ENCODE measurements at places on chromosomes 5 and 9.

DNA sequence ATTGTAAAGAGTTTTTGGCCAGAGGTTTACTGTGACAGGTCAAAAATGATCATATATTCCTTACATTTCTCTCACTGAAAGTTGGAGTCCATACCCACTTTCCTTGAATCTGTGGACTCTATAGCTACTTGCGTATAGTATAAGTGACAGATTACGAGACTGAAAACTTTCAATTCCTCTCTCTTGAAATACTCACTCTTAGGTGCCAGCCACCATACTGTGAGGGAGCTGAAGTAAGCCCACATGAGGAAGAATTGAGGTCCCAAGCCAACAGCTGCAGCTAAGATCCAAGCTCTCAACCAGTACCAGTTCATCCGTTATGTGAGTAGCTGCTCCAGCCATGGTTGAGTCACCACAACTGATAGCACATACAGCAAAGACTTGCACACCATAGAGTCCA lies 128.1 kb upstream of the FAM174A start:
- no peak for DNase-seq

- DNase-seq = no peak
Measured at GRCh38 chr9:125507226-125507625, 199.8 kb downstream of the MAPKAP1 start.

DNA sequence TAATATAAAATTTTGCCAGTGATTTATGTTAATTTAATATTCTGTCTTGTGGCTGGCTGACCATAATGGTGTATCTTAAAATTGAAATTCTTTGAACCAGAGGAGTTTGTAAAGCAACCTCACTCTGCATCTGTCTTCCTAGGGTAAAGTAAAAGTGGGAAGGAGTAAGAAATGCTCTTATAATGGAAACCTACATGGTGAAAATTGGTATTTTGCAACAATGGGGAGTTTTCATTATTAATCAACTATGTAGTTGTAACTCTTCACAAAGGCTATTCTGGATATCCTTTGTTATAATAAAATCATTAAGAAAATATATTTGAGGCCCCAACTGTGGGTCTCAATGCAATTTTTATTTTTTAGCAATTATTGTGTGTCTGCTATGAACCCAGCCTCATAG lies 44.2 kb downstream of the SNX30 start:
- no peak for DNase-seq

DNA sequence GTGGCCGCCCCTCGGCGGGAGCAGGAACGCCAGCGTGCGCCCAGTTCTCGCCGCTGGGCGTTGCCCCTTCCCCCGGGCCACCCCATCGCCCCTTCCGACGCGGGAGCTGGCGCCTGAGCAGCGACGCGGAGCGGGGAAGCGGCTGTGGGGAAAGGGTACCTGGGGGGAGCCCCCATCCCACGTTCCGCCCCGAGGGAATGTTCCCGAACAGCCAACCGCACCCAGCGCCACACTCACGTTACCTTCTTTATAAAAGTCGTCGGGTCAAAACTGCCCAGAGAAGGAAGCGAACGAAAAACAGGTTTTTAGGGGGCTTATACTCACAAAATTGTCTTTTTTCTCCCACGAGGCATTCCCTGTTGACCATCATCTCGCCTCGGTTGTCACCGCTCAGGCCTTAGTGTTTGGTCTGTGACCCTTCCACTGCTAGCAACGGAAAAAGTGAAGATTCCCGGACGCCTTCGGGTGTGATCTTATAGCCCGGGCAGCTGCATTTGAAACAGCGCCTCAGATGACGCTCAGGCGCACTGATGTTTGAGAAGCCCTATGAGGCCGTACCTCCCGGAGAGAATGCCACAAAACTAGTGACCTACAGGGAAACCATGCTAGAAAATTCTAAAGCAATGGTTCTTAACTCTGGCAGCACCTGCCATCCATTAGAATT lies 475 bp upstream of the GOLM1 start:
- no peak for DNase-seq

DNA sequence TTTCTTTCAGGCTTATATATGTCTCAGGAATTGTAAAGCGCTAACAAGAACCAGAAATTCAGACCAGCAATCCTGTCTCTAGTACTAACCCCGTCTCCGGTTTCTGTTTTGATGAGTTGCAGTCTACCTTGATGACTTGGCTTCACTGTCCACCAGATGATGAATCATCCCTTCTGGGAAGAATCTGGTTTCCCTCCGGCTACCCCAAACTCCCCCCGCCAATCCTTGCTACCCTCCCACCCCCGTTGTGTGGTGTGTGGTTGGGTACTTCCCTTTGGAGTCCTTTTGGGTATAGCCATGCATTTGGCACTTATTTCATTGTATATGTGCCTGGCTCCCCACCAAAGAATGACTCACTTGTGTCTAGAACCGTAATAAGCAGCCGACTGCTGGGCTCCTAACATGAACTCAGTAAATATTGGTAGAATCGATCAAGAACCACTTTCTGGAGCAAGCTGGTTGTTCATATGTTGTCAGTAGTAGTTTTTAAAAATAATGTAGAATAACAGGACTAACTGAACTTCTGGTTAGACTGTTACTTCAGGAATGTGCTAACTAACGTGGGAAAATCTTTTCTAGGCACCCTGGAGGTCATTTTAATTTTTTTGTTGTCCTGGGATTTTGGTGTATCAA lies 8.3 kb upstream of the TGFBI start:
- DNase-seq = no peak

- DNase-seq = no peak
Measured at GRCh38 chr9:2934241-2934650, 90.4 kb upstream of the PUM3 start.

- DNase-seq = no peak
Measured at GRCh38 chr9:76267284-76267652, 127.0 kb downstream of the RFK start.

- DNase-seq = no peak
Measured at GRCh38 chr9:119164716-119165115, 204.5 kb downstream of the BRINP1 start.

GRCh38 chr5:81774374-81774773 lies 23.5 kb upstream of the SSBP2 start:
- no peak for DNase-seq

DNA sequence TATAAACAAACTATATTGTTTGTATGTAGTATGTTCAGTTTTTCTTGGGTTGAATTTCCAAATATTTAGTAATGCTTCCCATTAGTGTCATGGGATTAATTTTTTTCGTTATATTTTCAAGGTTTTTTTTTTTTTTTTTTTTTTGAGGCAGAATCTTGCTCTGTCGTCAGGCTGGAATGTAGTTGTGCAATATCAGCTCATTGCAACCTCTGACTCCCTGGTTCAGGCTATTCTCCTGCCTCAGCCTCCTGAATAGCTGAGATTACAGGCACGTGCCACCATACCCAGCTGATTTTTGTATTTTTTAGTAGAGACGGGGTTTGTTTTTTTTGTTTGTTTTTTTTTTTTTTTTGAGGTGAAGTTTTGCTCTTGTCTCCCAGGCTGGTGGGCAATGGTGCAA lies 10.6 kb downstream of the DDX46 start:
- DNase-seq = no peak

- no peak for DNase-seq
Measured at GRCh38 chr5:122470365-122470764, 158.3 kb downstream of the SNCAIP start.

- DNase-seq = no peak
Measured at GRCh38 chr5:170137694-170138214, 32.1 kb downstream of the FOXI1 start.

GRCh38 chr5:145922059-145922458 lies 14.3 kb upstream of the SH3RF2 start:
- no peak for DNase-seq

GRCh38 chr5:14879937-14880589 lies 8.5 kb upstream of the ANKH start:
- DNase-seq = no peak

- DNase-seq = no peak
Measured at GRCh38 chr5:68015381-68016302, 199.9 kb upstream of the PIK3R1 start.

DNA sequence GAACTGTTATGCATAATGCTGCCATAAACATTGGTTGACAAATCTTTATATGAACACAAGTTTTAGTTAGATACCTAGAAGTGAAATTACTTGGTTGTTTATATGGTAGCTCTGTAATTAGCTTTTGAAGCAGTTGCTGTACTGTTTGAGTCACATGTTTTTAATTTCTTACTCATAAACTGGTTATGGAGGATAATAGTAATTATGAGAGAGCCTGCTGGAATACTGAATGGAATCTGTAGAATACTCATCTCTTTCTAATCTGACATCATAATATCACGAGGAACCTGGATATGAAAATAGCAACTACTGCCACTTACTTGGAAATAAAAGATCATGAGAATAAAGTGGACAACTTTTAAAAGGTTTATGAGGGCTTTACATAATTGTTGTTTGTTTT lies 509.2 kb downstream of the CETN3 start:
- DNase-seq = no peak

DNA sequence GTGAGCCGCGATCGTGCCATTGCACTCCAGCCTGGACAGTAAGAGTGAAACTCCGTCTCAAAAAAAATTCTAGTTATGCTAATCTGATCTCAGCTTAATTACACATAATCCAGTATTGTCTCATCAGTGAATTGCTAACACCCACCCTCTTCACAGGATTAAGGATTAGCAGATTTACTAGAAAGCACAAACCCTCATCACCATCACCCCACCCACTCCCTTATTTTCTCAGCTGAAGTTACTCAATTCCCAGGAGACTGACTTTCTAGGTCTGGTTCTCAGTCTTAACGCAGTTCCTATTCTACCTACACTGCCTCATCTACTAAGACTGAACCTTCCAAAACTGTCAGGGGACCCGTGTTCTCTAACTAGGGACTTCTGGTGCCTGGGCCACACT lies 9.0 kb downstream of the TOR1B start:
- DNase-seq = no peak

- DNase-seq = no peak
Measured at GRCh38 chr9:101512116-101512515, 21.5 kb upstream of the RNF20 start.

- DNase-seq = no peak
Measured at GRCh38 chr5:113965225-113965624, 396.6 kb upstream of the KCNN2 start.

GRCh38 chr5:55865831-55866230 lies 14.7 kb downstream of the IL31RA start:
- no peak for DNase-seq

DNA sequence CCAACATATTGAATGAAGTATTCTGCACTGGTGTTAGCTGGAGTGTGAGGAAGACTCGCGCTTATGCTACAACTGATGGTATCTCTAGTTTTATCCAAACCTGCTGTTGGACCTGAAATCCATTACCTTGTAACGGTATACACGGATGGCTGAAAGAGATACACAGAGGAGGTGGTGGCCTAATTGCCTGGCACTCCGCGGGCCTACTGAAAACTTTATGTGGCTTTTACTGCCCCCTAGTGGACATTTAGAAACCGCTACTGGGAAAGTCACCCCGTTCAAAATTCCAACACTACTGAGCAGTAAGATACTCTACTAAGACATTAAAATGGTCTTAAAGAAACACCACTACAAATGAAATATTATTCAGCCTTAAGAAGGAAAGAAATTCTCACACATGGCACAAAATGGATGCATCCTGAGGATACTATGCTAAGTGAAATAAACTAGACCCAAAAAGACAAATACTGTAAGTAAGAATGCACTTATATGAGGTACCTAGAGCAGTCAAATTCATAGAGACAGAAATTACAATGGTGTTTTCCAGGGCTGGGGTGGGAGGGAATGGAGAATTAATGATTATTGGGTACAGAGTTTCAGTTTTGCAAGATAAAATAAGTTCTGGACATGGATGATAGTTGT lies 100.4 kb downstream of the TTLL11 start:
- DNase-seq = peak; percentile 78

DNA sequence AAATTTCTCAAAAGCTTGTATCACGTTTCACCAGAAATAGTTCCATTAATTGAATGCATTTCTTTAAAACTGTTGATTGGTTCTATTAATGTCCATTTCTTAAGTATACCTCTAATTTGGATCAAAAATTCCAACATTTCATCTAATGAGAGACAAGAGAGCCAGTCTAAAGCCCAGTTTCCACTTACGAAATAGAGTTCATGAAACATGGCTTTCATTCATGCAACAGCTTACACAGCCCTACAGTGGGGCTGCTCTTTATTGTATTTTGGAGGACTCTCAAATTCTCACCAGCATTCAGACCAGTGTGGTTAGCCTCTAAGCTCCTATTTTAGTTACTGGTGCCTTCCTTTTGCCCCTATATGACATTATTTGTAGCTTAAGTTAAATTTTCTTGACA lies 566.9 kb upstream of the RGMB start:
- no peak for DNase-seq

DNA sequence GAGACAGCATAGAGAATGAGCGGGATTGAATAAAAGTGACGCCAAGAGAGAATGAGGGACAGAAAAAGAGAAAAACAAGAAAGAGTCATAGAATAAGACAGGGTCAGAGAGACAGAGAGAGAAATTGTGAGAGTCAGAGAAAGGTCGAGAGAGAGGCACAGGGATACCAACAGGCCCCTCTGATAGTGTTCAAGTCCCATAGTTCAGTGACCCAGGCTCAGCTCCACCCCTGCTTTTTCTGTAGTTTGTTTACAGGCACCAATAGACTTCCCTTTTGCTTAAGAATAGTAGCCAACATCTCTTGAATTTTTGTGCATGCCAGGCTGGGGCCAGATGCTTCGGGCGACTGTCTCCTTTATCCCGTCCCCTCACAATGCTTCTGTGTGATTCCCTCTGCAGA lies 62.5 kb downstream of the ARHGEF37 start:
- DNase-seq = no peak

GRCh38 chr9:27367175-27367798 lies 70.3 kb upstream of the EQTN start:
- no peak for DNase-seq

DNA sequence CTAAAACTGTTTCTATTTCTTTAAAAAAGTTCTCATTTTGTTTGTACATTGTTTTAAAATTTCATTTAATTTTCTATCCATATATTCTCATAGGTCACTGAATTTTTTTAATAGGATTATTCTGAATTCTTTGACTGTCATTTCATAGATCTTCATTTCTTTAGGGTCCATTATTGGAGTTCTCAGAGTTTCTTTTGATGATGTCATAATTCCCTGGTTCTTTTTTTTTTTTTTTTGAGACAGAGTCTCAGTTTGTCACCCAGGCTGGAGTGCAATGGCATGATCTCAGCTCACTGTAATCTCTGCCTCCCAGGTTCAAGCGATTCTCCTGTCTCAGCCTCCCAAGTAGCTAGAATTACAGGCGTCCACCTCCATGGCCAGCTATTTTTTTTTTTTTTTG lies 89.9 kb downstream of the DMRT2 start:
- DNase-seq = no peak

DNA sequence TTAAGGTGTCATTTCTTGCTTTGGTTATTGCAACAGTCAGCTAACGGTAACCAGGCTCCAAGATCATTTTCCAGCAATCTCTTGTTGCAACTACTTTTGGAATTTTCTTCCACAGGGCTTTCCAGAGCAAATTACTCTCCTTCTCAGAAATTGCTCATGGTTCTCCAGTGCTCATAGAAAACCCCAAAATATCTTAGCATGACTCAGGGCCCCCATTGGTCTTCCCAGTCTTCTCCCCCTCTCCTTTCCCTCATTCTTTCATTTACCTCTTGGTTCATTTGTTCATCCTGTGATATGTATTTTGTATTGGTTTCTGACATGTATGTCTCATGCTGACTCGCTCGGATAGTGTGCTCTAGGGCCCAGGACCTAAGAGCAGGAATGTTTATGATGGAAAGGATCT lies 35.6 kb downstream of the WWC1 start:
- no peak for DNase-seq
